HepG2 (cell line): ENCODE measurements at places on chromosomes 11 and 22. TPM values are rescaled to one million over a fixed set of nuclear protein-coding genes. Genes with fewer than 3 reads are reported as not detected.

The ART1 gene
- not detected in 2 replicates for polyA plus RNA-seq

- no peaks in the 10 kb centered on the region for H3K36me3 ChIP-seq
- DNase-seq = no peak
- H3K27ac ChIP-seq = no peak overlapping the region
- no peaks in the 10 kb centered on the region for H3K27me3 ChIP-seq
Measured at GRCh38 chr11:121437686-121438078, 14.4 kb upstream of the SORL1 start.

DNA sequence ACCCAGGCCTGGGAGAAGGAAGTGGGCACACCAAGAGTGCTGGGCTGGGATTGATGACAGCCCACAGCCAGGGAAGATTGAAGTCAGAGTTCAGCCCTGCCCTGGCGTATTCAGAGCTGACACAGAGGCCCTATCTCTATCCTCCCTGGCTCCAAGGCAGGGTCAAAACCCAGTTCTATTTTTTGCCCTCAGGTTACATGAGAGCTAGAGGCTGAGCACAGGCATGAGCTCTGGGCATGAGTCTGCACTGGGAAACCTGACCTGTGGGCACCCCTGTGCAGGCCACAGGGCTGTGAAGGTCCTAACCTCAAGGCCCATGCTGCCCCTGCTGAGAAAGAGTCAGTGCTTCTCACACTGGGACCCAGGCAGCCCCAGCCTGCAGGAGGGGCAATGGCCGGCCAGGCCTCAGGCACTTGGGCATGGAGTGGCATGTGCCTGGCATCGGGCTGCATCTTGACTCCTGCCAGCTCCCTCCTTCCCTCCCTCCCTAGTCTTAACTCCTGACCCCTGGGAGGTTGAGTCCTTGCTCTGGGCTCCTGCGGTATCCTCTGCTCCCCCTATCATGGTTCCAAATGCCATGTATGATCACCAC is 5.4 kb downstream of the SLC35E4 start:
- H3K27ac ChIP-seq = no peak overlapping the region
- no peak for DNase-seq
- H3K36me3 ChIP-seq = no peaks in the 10 kb centered on the region
- H3K27me3 ChIP-seq = peaks cover 6% of the 10 kb centered on the region
- H3K4me3 ChIP-seq = no peak overlapping the region

DNA sequence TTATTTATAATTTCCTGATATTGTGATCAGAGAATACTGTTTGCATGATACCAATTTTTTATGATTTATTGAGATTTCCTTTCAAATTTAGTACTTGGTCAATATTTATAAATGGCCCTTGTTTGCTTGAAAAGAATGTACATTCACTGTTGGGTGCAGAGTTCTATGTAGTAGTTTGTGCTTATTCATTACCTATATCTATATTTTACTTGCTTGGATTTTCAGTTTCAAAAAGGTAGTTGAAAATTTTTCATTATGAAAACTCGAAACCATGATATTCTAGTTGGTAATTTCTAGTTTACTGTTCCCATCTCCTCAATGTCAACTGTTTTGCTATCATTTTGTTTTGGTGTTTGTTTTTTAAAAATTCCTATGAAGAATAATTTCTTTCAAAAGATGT is 155.7 kb downstream of the AASDHPPT start:
- no peaks in the 10 kb centered on the region for H3K27me3 ChIP-seq
- no peaks in the 10 kb centered on the region for H3K4me1 ChIP-seq
- no peak overlapping the region for H3K4me3 ChIP-seq
- DNase-seq = no peak
- no peak overlapping the region for H3K27ac ChIP-seq

The OR52E5 gene
- not detected in 2 replicates for polyA plus RNA-seq

The XBP1 gene
- polyA plus RNA-seq = 394 and 416 TPM in 2 replicates

- H3K4me3 ChIP-seq = no peak overlapping the region
- no peak for DNase-seq
- H3K27me3 ChIP-seq = peaks cover 4% of the 10 kb centered on the region
- no peak overlapping the region for H3K27ac ChIP-seq
- no peaks in the 10 kb centered on the region for H3K4me1 ChIP-seq
Measured at GRCh38 chr22:36936362-36937116, 23.1 kb downstream of the CSF2RB start.

The CENPM gene
- 10.6 and 11.2 TPM in 2 replicates for polyA plus RNA-seq

- no peak for DNase-seq
- H3K27ac ChIP-seq = no peak overlapping the region
- no peak overlapping the region for H3K4me3 ChIP-seq
- no peaks in the 10 kb centered on the region for H3K36me3 ChIP-seq
- peaks cover 57% of the 10 kb centered on the region for H3K27me3 ChIP-seq
Measured at GRCh38 chr22:49040111-49040510, 787.6 kb downstream of the BRD1 start.

DNA sequence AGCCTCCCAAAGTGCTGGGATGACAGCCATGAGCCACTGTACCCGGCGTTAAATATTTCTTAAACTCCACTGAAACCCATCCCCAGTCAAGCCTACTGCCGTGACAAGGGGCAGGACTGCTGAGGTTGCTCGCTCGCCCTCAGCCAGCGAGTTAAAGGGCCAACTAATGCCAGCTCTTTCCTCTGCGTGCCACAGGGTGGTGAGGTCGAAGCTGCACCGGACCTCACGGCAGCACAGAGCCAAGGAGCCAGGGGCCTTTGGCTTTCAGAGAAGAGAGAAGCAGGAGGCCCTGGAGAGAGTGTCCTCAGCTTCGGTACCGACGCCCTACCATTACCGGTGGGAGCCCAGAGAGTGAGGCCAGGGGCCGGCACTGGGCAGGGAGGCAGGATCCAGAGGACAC is 12.8 kb downstream of the ARFGAP2 start:
- H3K27ac ChIP-seq = no peak overlapping the region
- H3K4me3 ChIP-seq = no peak overlapping the region
- no peak for DNase-seq

The GLYATL1 gene
- 0.17 TPM in 2 replicates for polyA plus RNA-seq

The RAB38 gene
- 0.22 and 0.30 TPM in 2 replicates for polyA plus RNA-seq

The RASGRP2 gene
- polyA plus RNA-seq = 0.18 and 0.61 TPM in 2 replicates

DNA sequence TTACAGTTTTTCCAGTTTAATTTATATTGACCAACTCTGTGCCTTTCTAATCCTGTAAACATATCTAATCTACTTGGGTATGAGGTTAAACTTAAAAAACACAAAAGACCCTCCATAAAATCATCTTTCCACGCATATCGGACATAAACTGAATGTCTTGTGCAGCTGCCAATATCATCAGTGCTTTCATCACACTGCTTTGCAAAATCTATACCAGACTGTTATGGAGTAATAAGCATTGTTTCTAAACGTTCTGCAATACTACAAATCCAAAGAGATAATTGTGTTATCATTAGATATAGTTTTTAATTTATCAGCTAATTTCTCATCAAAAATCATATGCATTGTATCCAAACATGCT is 36.1 kb upstream of the AMPD3 start:
- no peaks in the 10 kb centered on the region for H3K27me3 ChIP-seq
- no peaks in the 10 kb centered on the region for H3K4me1 ChIP-seq
- no peak overlapping the region for H3K27ac ChIP-seq
- no peak overlapping the region for H3K4me3 ChIP-seq

The UFD1 gene
- polyA plus RNA-seq = 45.0 and 47.9 TPM in 2 replicates

DNA sequence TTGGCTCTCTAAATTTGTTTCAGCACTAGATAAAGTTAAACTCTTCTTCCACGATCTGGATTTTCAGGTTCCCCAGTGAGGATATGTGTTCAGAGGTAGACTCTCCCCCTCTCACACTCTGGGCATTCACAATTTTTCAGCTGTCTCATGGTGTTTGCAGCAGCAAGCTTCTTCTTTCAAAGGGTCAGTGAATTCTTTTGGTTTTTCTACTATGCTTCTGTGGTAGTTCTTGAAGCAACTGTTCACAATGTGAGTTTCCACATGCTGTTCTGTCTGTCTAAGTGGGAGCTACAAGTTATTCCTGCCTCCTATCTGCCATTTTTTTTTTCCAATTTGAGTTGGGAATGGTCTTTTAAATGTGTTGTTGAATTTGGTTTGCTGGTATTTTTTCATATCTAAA is 25.4 kb downstream of the CNTF start:
- H3K4me1 ChIP-seq = no peaks in the 10 kb centered on the region
- H3K36me3 ChIP-seq = no peaks in the 10 kb centered on the region
- DNase-seq = no peak
- H3K4me3 ChIP-seq = no peak overlapping the region
- no peaks in the 10 kb centered on the region for H3K27me3 ChIP-seq

GRCh38 chr11:102279641-102280170 is 37.6 kb upstream of the BIRC3 start:
- peak overlapping the region; percentile 91 for H3K27ac ChIP-seq
- H3K4me3 ChIP-seq = no peak overlapping the region
- H3K27me3 ChIP-seq = no peaks in the 10 kb centered on the region
- peak; percentile 98 for DNase-seq

DNA sequence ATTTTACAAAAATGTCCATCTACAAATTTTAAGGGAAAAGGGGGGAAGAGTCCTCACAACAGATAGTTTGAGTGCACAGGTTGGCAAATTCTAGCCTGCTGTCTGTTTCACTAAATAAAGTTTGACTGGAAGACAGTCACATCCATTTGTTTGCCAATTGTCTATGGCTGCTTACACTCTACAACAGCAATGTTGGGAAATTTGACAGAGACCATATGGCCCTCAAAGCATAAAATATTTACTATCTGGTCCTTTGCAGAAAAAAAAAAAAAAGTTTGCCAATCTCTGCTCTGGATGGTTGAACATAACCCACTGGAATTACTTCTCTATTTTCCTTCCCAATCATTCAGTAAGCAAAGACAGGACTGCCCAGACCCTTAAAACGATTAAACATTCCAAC is 88.2 kb downstream of the FCHSD2 start:
- H3K27ac ChIP-seq = no peak overlapping the region
- H3K4me1 ChIP-seq = peaks cover 23% of the 10 kb centered on the region
- no peak for DNase-seq
- H3K4me3 ChIP-seq = no peak overlapping the region

DNA sequence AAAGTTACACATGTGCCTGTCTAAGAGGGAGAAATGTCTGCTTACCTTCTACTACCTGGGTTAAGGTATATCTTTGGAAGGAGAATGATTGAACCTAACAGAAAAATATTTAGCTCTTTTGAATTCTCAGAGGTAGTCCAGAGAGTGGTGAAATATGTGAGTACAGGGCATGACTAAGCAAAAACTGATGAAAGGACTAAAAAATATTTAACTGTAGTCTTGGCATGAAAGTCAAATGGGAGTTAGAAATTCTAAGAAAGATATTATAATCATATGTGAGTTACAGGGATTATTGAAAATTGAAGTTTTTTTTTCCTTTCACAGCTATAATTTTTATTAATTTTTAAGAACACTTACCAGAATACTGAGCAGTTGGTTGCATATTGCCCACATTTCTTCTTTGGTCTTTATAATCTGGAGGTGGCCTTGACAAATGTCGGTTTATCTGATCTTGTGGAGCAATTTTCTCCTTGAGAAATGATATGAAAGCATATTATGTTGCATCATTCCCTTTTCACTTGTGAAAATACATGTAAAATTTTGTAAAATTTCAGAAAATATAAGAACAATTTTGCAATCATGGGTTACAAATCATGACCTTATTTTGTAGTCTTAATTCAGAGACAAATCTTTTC is 61.4 kb upstream of the MTMR2 start:
- H3K4me1 ChIP-seq = peaks cover 12% of the 10 kb centered on the region
- no peaks in the 10 kb centered on the region for H3K27me3 ChIP-seq
- no peak overlapping the region for H3K27ac ChIP-seq
- H3K36me3 ChIP-seq = peaks cover 18% of the 10 kb centered on the region
- H3K4me3 ChIP-seq = no peak overlapping the region

DNA sequence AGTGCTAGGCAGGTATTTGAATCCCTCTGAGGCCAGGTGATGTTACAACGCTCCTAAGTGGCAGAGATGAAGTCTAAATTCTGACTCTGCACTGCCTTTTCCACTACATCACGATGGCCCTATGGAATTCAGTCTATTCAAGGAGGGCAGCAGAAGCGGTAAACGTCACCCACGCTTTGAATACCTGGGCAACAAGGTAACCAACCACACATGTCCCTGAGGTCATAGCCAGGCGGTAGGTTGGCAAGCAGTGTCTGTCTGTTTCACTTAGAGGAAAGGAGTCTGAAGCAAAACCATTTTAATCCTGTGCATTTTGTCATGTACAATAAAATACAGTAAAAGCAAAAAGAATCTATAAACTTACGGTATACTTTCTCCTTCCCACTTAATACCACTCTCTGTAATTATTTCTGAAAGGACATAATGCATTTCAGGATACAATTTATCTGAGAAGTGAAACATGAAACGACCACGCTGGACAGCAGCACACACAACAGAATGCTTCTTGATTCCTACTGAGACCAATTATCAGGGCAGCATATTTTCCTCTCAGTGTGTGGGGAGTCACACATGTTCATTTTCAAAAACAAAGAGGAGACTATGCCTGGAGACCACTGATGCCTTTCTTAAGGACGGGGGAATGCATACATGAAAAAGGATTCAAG is 51.3 kb downstream of the PRDM10 start:
- no peaks in the 10 kb centered on the region for H3K4me1 ChIP-seq
- H3K36me3 ChIP-seq = peaks cover 9% of the 10 kb centered on the region
- DNase-seq = no peak
- H3K4me3 ChIP-seq = no peak overlapping the region
- H3K27ac ChIP-seq = no peak overlapping the region

DNA sequence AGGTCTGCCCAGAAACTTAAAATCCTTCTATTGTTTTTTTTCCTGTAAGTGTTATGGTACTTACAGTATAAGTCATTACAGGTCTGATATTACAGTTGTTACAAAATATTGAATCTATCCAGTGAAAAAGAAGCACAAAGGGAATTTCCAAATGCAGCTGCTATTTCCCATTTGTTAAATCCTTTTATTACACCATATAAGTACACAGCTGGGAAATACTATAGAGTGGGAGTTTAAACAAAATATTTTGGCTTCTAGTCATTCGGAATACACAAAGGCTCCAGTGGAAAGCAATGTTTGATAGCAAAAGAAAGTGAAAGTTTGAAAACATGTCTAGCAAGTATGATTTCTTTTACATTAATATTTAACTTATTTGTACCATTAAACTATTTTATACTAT is 18.0 kb downstream of the SOX6 start:
- no peaks in the 10 kb centered on the region for H3K27me3 ChIP-seq
- no peaks in the 10 kb centered on the region for H3K36me3 ChIP-seq
- DNase-seq = no peak
- H3K27ac ChIP-seq = no peak overlapping the region
- peaks cover 20% of the 10 kb centered on the region for H3K4me1 ChIP-seq

The PTGDR2 gene
- polyA plus RNA-seq = 1.9 and 2.1 TPM in 2 replicates

The GVQW3 gene
- 5.0 and 5.4 TPM in 2 replicates for polyA plus RNA-seq

- H3K4me3 ChIP-seq = no peak overlapping the region
- H3K27ac ChIP-seq = no peak overlapping the region
- no peak for DNase-seq
- H3K36me3 ChIP-seq = no peaks in the 10 kb centered on the region
Measured at GRCh38 chr22:30129636-30130035, 49.4 kb downstream of the HORMAD2 start.

DNA sequence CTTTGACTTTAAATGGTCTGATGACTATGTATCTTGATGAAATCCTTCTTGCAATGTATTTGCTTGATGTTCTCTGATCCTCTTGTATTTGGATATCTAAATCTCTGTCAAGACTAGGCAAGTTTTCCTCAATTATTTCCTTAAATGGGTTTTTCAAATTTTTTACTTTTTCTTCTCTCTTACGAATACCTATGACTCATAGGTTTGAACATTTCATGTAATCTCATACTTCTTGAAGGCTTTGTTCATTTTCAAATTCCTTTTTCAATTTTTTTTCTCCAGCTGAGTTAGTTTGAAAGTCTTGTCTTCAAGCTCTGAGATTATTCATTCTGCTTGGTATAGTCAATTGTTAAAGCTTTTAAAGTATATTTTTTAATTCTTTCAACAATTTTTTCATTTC is 13.1 kb downstream of the OR10W1 start:
- H3K27me3 ChIP-seq = peaks cover 4% of the 10 kb centered on the region; the same call in 1 of the 3 replicates
- H3K27ac ChIP-seq = no peak overlapping the region
- no peaks in the 10 kb centered on the region for H3K4me1 ChIP-seq
- no peaks in the 10 kb centered on the region for H3K36me3 ChIP-seq
- DNase-seq = no peak
